ENCODE measurements at places on chromosomes 4 and X.
A peak's percentile ranks its signal among the peaks of the same experiment; 100 is the strongest.

DNA sequence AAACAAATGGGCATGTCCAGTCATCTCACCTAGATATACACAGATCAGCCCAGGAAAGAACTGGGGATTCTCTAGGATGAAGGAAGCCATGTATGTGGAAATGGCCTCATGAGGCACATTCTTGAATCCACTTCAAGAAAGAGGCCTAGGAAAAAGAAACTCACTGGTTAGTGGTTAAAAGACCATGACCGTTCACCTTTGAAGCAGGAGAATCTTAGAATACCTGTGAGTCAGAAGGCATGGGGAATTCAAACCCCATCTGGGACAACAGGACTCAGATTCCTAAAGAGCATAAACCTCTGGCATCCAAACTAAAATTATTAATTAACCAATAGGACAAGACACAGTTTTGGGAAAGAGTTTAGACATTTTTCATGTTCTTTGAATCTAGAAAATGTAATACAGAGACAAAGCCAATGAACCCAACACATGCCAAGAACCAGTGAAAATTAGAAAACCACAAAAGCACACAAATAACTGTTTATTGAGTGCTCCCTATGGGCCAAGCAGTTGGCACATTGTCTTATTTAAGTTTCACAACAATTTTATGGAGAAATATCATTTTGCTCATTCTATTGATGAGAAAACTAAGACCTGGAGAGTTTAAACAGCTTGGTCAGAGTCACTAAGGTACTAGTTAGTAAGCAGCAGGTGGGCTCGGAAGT is 97.5 kb downstream of the NPNT start:
- peak; percentile 28 for DNase-seq

DNA sequence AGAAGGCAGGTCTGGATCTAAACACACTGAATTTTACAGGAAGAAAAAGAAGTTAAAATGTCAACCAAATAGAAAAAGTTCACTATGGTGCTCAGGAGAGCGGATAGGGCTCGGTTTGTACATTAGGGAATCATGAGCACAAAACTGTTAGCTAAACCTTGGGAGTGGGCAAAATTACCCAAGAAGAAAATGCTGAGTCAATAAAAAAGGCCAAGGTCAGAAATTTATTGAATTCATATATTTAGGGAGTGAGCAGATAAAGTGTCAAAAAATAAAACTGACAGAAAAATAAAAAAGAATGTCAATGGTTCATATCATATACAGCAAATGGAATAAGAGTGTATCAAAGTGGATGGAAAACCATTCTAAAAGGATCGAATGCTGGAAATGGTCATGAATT is 452.5 kb upstream of the SMIM31 start:
- DNase-seq: no peak

- DNase-seq: no peak
Measured at GRCh38 chrX:16678689-16679088, 28.7 kb downstream of the S100G start.

DNA sequence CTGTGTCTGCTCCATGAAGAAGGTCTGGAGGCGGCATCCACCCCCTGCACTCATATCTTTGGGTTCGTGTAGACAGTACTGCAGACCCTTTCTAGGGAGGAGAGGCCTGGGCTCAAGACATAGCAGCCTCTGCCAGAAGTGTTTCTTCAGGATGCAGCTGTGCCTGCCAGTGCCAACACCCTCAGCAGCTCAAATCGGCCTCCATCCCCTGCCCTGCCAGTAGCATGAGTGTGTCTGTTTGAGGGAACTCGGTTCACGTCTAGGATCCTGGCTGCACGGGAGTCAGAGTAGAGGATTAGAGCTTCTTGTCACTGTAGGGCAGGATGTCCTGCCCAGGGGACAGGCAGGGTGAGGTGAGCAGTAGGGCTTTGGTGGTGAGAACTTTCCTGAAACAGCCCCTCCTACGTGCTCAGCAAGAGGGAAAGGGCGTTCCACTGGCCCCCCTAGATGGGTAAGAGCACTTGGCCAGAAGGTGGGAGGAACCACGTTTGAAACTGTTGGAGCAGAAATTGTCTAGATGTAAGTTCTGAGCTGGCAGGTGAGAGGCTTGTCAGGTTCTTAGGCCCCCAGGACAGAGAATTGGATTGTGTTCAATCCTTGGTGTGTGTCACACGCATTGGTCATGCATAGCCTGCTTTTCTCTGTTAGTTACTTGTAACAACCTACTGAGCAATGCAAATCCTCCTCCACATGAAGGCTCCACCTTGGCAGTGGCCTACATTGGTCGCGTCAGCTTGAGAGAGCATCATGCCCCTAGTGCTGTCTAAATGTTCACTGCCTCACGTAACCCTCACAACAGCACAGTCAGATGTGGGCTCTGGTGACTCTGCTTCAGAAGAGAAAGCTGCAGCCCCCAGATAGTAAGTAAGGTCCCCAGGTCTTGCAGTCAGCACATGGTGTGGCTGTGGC is 25.8 kb upstream of the FAM193A start:
- no peak for DNase-seq

- no peak for DNase-seq
Measured at GRCh38 chr4:108619372-108620100, 840 bp upstream of the RPL34 start.

DNA sequence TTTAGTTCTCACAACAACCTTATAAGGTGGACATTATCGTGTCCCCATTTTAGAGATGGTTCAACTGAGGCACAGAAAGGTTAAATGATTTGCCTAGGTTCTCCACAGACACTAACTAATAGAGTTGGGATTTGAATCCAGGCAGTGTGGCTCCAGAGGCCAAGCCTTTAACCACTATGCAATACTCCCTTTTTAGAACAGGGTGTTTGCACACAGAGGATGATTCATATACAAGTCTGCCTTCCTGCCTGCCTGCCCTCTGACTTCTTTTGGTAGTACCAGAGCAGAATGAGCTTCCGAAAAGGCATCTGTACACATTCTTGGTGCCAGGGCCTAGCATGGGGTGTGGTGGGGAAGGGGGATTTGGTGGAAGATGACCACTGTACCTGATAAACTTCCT is 150.8 kb upstream of the ARHGEF9 start:
- no peak for DNase-seq

DNA sequence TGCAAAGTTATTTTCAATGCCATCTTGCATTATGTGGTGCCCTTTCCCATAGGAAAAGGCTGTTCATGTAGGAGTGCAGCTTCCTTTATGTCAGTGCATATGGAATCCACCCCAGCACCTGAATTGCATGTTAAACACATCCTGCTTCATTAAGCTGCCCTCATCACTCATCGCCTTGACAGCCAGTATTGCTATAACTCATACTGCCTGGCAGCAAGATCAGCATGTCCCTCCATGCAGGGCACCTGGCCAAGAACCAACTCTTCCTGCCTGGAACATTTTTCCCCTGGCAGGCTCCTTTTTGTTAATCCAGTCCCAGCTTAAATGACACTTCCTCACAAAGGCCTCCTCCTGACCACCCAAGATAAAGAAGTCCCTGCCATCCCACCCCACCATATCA is 23.5 kb upstream of the CA5B start:
- peak; percentile 36 for DNase-seq

GRCh38 chr4:136012220-136012619 is 1520.1 kb downstream of the PCDH18 start:
- no peak for DNase-seq

- DNase-seq: no peak
Measured at GRCh38 chr4:123747016-123747415, 350.4 kb downstream of the SPRY1 start.

- DNase-seq: peak; percentile 75
Measured at GRCh38 chr4:109411964-109412363, 21.7 kb upstream of the SEC24B start.

- no peak for DNase-seq
Measured at GRCh38 chr4:1198098-1198844, 25.9 kb upstream of the SPON2 start.

- peak; percentile 53 for DNase-seq
Measured at GRCh38 chr4:64713256-64713840, 304.1 kb upstream of the TECRL start.

- DNase-seq: peak; percentile 11
Measured at GRCh38 chrX:135984791-135985156, 461 bp upstream of the SLC9A6 start.

- no peak for DNase-seq
Measured at GRCh38 chr4:144733566-144733965, 87.6 kb downstream of the HHIP start.

GRCh38 chr4:74933562-74934015 is 673 bp downstream of the PARM1 start:
- no peak for DNase-seq

DNA sequence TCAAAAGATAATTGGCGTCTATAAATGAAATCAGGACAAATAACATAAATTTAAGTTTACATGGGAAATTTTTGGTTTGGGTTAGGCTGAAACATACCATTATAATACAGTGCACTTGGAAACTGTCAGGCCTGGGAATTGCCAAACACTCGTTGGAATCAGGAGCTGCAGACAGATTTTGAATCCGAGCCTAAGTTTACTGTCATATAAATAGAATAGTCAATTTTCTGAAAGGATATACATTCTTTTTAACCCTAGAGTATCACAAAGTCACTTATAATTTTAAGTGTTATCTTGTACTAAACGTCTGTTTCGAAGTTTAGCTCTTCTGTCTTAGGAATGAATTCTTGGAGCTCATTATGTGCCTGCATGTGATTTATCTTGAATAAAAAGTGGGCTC is 234.1 kb downstream of the VEGFC start:
- DNase-seq: no peak

GRCh38 chrX:105116486-105116885 is 104.0 kb downstream of the TEX13A start:
- no peak for DNase-seq

GRCh38 chr4:149345424-149345823 is 470.2 kb downstream of the IQCM start:
- DNase-seq: no peak

DNA sequence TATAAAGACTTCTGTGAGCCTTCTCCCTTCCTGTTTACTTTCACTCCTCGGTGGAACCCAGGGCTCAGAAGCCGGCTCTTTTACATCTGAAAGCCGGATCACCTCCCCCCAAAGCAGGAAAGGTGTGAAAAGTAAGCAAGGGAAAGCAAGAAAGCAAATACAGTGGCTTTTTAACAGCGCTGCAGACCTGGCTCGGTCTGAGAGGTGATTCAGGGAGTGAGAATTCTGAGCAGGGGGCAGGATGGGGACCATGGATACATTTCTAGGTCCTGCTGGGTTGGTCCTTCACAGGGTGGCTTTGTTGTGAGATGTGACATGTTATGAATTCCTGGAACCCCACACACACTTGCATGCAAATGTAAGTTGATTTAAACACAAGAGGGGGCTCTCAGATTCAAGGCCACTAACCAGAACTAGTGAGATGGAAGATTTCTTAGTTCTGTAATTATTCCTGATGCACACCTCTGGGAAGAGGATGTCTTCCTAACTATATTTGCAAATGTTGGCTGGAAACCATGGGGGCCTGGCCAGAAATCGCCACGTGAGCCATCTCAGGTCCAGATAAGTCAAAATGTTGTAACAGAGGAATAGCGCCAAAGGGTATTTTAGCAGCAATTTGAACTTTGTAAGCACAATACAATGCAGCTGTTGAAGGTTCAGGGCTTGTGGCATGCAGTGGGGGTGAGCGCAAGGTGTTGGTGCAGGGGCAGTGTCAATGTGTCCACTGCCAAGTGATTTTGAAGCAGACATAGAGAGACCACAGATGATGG is 670.1 kb upstream of the LCORL start:
- peak; percentile 35 for DNase-seq

- DNase-seq: no peak
Measured at GRCh38 chr4:140793291-140793690, 37.1 kb upstream of the TBC1D9 start.

- DNase-seq: peak; percentile 48
Measured at GRCh38 chr4:10054571-10055041, 33.3 kb upstream of the SLC2A9 start.

DNA sequence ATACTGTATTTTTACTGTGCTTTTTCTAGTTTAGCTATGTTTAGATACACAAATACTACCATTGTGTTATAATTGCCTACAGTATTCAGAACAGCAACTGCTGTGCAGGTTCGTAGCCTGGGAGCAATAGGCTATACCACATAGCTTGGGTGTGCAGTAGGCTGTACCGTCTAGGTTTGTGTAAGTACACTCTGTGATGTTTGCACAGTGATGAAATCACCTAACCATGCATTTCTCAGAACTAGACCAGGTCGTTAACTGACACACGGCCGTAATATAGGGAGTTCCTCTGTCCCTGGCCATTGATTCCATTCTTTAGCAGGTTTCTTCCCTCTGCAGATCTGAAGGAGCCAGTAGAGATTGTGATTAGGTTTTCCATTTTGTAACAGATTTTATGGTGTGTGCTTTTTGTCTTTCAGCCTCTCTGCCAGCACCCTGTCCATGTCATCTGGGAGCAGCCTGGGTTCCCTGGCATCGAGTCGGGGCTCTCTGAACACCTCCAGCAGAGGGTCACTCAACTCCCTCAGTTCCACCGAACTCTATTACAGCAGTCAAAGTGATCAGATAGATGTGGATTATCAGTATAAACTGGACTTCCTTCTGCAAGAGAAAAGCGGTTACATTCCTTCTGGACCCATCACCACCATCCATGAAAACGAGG is 59.5 kb downstream of the CLDN22 start:
- DNase-seq: no peak

DNA sequence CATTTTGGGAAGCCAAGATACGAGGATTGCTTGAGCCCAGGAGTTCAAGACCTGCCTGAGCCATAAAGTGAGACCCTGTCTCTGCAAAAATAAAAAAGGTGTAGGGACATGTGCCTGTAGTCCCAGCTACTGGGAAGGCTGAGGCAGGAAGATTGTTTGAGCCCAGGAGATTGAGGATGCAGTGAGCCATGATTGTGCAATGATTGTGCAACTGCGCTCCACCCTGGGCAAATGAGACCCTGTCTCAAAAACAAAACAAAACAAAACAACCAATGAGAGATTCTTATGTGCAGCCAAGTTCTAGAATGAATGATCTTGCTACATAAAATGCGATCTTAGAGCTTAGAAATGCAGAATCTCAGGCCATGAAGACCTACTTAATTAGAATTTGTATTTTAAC is 22.5 kb downstream of the SLC9B2 start:
- DNase-seq: no peak

- no peak for DNase-seq
Measured at GRCh38 chr4:75343333-75343732, 170.9 kb downstream of the RCHY1 start.

GRCh38 chrX:87105131-87105530 is 412.5 kb upstream of the KLHL4 start:
- no peak for DNase-seq

Data from astrocyte of the hippocampus (primary cell).